ENCODE measurements at places on chromosomes 16 and 17.
A peak's percentile ranks its signal among the peaks of the same experiment; 100 is the strongest.

- no peak for DNase-seq
Observed at GRCh38 chr17:38455288-38455915, 27.1 kb downstream of the ARHGAP23 start.

DNA sequence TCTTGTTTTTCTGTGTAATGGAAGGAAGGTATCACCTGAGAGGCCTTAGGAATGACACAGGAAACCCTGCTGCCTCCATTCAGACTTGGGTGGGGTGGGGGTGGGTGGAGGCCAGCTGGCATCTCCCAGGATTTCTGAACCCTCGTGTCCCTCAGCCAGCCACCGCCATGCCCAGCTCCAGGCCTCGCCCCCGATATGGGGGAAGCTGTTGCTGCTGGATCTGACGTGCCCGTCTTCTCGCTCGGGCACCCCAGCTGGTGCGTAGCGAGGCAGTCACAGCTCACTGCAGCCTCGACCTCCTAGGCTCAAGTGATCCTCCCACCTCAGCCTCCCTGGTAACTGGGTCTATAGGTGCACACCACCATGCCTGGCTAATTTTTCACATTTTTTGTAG, 220.0 kb upstream of the CHMP6 start:
- DNase-seq: no peak

- no peak for DNase-seq
Observed at GRCh38 chr16:59484833-59485516, 750.9 kb upstream of the GOT2 start.

DNA sequence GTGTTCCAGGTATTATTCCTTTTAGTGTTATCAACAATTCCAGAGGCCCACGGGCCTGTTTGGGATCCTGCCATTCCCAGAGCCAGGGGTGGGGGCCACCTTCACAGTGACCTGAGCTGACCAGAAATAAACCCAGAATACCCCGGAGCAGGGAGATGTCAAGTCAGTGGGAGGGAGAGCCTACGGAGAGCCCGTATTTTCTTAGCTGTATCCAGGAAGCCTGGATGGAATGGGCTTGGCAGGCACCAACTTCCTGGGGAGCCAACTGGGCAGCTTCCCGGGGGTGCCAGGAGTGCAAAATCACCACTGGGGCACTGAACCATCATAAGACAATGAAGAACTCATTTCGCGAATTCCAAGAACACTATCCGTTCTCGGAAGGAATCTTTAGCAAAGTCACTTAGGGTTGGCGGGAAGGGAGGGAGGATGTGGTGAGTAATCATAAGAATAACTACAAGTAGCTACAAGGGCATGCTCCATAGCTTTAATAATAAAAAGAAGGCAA, 13.2 kb upstream of the MRTFB start:
- DNase-seq: no peak

DNA sequence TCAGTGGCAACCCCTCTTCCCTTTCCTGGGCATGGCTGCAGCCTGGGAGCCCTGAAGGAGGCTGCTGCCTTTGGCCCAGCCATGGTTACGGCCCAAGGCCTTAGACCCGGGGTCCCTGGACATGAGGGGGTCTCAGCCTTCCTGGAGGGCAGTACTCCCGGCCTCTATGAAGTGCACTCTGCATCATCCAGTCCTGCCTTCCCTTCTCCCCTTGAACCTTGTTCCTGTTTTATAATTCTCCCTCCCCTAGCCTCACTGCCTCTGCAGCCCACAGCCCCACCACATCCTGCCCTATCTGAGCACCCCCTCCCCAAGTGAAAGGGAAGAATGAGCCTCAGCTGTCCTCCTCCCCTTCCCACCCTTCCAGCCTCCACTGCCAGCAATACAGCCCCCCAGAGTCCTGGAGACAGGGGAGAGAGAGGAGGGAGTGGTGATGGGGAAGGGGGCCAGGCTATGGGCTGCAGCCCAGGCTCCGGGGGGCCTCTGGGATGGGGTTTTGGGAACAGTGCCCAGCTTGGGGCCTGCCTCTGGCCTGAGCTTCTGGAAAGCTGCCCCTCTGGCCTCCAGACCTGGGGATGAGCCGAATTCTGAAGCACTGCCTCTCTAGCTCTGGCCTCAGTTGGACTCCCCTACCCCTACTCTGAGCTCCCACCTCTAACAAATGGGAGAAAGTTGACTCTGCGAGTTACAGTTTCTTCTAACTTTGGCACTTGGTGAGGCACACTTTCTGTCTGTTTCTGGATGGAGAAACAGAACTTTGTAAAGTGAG, 7.6 kb downstream of the CCR7 start:
- DNase-seq: no peak

DNA sequence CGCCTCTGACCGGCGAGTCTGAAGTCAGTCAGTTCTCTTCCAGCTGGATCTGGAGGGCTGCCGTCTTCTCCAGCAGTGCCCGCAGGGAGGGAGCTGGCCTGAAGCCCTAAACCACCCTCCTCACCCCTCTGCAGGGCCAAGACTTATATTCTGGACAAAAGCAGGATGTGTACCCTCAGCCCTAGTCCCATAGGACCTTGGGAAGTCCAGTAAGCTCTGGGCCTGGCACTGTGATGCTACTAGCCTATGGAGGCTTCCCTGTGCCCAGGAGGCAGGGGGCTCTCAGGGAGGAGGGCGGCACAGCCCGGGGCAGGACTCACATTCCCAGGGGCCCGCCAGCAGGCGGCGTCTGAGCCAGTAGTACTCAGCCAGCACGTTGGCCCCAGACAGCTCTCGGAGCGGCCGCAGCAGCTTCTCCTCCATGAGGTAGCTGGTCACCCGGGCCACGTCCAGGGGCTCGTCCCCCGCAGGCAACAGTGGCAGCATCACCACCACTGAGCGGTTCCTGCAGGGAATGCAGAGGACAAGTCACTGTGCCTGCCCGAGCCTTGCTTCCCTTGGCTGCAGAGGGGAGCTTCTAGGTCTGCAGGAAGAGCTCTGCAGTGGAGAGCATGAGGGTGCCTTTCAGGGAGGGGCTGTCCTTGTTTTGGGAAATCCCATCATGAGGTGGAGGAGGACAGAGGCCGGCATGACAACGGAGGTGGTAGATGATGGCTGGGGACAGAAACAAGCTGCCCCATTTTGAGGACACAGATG, 41.7 kb downstream of the RMI2 start:
- DNase-seq: no peak

DNA sequence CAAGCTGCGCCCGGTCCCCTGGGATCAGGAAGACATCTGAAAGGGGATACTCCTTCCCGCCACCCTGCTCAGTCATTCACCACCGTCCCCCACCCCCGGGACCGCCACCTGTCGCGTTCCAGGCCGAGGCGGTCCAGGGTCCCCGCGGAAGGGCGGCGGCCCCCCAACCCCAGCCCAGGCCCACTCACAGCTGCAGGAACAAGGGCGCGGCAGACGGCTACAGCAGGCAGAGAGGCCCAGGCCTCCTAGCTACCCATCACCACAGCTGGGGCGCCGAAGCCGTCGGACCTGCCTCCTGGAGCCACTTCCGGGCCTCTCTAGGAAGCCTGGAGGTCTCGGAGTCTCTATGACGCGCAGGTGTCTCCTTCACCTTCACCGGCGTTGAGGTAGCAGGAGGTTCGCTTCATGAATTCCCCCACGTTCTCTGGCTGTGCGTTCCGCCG, at the start of gene SDR42E1:
TSS of gene SDR42E1 (minus strand) at position 272 of the 443 bp plus-strand sequence. CDS start 10,612 bp downstream, outside the sequence.
- peak; percentile 9 for DNase-seq

DNA sequence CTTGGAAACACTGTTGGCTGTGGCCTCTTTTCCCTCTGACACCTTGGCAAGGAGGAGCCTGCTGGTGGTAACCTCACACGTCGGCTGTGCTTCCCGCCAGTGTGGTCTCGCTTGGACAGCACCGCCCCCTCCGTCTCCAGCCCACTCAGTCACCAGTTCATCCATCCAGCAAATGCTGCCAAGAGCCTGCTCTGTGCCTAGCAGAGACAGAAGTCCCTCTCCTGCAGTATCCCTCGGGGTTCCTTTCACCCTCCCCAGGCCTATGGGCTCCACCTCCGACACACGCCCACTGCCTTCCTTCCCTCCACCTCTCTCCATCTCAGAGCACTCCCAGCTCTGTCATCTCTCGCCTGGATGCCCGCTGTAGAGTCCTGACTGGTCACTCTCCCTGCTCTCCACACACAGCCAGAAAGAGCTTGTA, 12.3 kb downstream of the CACNG4 start:
- no peak for DNase-seq

DNA sequence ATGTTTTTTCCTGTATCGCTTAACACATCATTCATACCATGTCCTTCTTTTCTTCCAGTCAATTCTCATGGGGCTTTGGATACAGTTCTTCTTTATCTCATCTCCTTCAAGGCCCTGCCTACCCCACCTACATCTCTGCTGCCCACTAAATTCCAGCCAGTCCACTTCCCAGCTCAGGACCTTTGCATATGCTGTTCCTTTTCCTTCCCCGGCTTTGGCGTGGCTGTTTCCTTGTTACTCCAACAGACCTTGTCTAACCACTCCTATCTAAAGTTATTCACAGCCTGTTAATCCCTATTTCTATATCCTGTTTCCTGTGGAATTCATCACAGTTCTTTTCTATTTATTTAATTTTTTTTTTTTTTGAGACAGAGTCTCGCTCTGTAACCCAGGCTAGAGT, 6.6 kb upstream of the STAT3 start:
- DNase-seq: no peak

DNA sequence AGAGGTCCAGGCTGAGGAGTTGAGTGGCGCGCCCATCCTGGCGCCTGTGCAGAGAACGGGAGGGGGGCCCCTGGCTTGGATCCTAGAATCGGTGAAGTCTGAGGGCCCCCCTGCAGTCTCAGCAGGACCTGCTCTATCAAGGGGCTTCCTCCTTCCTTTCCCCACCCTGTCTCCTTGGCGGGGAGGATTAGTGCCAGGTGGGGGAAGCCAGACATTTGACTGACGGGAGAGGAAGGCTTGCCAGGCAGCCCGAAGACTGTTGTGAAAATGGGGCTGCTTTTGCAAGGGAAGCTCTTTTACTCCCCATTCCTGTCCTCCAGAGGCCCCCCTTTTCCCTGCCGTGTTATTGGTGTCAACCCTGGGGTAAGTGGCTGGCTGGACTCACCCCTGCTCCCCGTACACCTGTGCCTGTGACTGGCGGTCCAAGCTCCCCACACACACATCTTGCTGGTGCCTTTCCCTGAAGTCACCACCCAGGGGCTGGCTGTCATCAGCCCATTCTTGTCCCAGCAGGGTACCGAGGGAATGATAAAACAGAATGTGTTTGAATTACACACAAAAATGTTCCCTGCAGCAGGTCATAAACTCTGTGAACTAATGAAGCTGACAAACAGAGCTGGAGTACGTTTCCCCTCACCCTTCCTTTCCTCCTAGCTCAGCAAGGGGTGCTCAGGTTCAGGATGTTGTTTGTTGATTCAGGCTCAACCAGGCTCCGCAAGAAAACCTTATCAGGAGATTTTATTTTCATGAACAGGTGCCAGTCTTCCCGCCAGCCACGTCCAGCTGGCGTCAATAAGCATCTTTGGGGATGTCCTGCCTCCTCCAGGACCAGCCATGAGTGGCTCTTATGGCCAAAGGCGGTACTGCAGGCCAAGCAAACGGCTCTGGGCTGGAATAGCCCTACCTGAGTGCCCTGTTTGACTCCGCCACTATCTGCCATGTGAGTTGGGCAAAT, 4.4 kb upstream of the ARMC7 start:
- peak; percentile 59 for DNase-seq

GRCh38 chr17:73142872-73143381, 21.9 kb upstream of the SSTR2 start:
- no peak for DNase-seq

- DNase-seq: no peak
Observed at GRCh38 chr16:11684231-11685025, 16.2 kb downstream of the SNN start.

DNA sequence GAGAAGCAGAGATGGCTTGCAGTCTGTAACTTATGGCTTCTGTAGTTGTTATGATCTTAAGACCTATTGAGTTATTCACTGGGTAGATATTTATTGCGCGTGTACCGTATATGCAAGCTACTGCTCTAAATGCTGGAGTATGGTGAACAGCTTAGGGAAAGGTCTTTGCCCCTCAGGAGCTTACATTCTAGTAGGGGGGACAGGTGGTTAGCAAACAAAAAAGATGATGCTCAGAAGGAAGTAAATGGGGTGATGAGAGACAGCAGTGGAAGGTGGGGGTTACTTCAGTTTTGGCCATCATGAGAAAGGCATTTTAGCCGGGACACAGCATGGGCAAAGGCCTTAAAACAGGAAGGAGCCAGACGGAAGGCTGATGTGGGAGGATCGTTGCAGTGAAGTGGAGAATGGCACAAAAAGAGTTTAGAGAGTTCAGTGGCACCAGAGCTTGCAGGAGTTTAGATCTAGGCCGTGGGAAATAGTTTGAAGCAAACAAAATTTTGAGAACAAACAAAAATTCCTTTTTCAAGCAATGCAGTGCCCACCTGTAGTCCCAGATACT, 2.1 kb downstream of the ARMC7 start:
- DNase-seq: no peak

DNA sequence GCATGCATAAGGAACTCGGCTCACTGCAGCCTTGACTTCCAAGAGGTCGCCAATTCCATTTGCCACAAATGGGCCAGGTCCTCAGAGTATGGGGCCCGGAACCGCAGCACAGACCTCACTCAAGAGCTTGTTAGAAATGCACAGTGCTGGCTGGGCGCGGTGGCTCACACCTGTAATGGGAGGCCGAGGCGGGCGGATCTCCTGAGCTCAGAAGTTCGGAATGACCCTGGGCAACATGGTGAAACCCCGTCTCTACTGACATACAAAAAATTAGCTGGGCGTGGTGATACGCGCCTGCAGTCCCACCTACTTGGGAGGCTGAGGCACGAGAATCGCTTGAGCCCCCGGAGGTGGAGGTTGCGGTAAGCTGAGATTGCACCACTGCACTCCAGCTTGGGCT, 19.6 kb upstream of the N4BP1 start:
- no peak for DNase-seq

- no peak for DNase-seq
Observed at GRCh38 chr17:3998436-3998835, 34.2 kb upstream of the ATP2A3 start.

DNA sequence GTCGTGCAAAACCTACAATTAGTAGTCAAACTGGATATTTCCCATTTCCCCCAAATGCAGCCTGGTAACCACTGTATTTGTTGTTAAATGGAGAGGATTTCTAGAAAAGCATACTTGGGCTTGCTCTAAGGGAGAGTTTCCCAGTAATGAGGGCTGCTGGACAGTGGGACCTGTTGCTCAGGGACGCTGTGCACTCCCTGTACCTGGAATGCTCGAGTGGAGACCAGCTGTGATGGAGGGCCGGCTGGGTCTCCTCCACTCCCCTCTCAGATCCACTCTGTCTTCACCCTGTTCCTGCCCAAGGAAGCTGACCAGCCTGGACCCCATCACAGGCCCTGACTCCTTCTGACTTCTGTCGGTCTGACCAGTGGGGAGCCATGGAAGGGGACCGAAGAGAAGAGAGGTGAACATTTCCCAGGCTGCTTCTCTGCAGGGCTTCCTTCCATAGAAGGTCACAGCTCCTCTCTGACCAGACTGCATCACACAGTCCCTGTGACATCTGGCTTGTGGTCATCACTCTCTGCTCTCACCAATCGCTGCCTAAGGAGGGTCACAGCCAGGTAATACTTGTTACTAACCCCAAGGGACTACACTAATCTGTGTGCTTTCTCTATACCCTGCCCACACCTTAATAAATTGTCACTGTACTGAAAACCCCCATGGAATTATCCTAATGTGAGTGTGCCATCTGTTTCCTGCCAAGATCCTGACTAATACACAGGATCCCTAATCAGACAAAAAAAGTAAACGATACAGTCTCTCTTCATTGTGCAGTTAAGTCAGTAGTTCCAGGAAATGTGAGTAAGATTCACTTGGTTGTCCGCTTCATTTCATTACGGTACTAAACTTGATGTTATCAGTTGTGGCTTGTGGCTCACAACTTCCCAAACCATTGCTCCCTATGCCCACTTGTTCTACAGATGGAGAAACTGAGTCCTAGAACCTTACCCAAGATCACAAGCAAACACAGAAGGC, 102.4 kb downstream of the CCT6B start:
- no peak for DNase-seq

GRCh38 chr16:14024283-14024682, 46.8 kb upstream of the MRTFB start:
- DNase-seq: no peak

Measured in NCI-H1930 (cell line).